Esophagus mucosa (tissue), 1 donor: ENCODE measurements at places on chromosomes 5 and 9.

GRCh38 chr5:160539431-160539830, 117.8 kb downstream of the PTTG1 start:
- no peak for ATAC-seq

DNA sequence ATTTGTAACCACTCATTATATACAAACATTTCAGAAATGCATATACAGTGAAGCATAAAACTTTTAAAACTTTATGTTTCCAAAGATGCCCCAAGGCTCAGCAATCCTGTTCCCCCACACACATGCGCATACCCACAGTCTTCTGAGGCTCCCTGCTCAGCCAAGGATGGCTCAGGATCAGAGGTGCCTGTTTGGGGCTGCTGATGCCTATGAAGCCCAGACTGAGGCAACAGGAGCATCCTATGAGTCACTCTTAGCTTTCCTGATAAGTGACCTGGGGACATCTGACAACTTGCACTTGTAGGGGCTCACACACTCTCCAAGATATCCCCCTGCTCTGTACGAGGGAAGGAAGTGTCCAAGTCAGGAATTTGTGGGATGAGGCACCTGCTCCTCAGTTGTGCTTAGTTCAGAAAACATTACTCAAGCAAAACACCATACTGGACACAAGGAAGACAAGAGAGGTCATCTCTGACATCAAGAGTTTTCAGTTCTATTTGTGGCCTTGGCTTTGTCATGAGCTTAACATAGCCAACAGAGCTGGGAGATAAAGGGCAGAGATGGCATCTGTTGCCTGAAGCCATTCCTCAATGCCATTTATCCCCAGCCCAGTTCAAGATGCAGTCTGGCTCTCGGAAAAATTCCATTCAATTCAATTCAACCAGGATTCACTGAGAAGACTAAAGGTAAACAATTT, 62.3 kb downstream of the NIPSNAP3B start:
- no peak for ATAC-seq

- ATAC-seq, result no peak
Observed at GRCh38 chr9:126327714-126328185, 1.1 kb downstream of the MVB12B start.

- ATAC-seq, result no peak
Observed at GRCh38 chr9:27168496-27168895, 59.5 kb downstream of the TEK start.

GRCh38 chr5:172169216-172169615, 18.8 kb downstream of the STK10 start:
- ATAC-seq, result no peak

- ATAC-seq, result no peak
Observed at GRCh38 chr5:35830587-35830986, 26.1 kb upstream of the IL7R start.

- ATAC-seq, result peak; percentile 35
Observed at GRCh38 chr5:160260881-160261815, 31.8 kb downstream of the FABP6 start.

DNA sequence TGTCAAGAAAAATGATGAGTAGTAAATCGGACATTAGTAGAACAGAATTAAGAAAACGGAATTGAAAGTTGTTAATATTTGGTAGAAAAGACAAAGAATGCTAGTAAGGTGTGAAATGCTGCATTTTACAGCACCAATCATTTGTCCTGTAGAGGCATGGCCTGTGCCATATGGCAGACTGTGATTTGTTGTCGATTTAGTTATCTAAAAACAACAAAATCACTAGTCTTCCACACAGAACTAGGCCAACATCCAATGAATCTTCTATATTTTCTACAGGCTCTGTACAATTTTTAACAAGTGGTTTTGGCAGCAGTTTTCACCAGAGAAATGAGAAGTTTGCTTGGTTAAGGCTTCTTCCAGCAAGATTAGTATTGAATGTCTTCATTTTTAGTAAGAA, 10.4 kb downstream of the HNRNPK start:
- ATAC-seq, result no peak

DNA sequence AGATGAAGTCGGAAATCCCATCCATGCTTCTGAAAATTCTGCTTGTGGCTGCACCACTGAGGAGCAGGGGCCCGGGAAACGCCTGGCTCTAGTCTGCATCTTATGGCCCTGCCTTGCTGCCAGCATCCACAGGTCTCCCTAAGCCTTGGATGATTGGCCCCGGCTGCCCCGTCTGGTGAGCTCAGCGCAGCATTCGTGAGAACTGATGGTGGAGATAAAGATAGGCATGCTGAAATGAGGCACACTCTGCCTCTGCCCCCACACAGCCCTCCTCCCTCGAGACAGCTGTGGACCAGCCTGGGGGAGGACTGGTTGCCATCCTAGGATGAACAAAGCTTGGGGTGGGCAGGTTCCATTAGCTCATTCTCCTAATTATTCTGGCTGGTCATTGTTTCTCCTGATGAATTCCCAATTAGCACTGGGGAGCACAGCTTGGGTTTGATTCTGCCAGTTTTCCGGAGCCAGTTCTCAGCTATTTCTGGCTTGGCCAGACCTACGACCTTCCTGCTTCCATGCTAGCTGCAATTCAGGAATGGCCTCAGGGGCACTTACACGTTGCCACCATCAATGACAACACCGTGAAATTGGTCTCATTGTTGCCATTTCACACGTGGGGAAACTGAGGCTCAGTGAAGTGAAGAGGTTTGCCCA, 62.8 kb upstream of the CPEB4 start:
- no peak for ATAC-seq

- no peak for ATAC-seq
Observed at GRCh38 chr5:144812763-144813162, 642.1 kb downstream of the KCTD16 start.

GRCh38 chr9:31824860-31825259, 559.6 kb upstream of the ACO1 start:
- no peak for ATAC-seq

GRCh38 chr5:148090146-148090772, 26.5 kb downstream of the SPINK5 start:
- peak; percentile 31 for ATAC-seq

GRCh38 chr5:146732962-146733361, 145.6 kb downstream of the PPP2R2B start:
- ATAC-seq, result no peak

DNA sequence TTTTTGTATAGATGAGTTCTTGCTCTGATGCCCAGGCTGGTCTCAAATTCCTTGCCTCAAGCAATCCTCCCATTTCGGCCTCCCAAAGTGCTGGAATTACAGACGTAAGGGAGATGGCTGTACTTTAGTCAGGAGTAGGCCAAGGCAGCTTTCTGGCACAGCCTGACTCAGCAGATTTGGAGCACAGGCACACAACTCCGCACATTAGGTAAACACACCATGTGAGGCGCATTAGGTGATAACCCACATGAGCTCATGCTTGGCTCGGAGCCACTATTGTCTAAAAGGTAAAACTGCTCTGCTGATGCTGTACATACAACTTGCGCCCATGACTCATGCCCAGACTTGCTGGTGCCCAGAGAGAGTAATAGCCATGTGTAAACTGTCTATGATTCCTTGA, 1157.9 kb downstream of the TAF11L14 start:
- peak; percentile 100 for ATAC-seq

DNA sequence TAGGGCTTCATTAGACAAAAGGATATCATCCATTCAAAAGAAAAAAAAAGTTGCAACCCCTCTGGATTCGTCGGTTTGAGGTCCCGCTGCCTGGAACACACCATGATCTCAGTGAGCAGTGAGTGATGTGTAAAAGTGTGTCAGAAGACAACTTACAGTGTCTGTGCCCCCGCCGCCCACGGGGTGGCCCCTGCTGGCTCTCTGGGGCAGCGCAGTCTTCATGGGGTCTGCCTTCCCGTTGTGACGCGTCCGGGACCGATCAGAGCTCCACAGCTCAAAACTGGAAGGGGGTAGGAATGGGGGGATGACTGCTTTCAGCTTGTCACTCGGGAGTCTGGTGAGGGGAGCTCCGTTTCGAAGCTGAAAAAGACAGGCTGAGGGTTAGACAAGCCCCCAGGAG, 22.6 kb downstream of the ANKS6 start:
- ATAC-seq, result no peak

DNA sequence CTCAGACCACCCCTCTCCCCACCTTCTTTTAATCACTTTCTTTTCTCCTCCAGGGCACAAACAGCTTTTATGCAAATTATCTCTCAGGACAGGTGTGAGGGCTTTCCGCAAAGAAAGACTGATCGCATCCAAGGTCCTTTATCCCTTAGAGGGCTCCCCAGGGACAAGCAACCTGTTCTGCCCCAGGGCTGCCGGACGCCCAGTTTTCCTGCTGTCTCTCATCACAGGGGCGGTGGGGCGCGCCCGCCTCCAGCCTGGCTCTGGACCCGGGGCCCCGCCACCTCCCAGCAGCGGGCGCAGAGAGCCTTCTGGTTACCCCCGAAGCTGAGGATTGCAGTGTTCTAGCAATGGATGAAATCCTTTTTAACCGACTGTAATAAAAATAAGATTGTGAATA, 266.1 kb downstream of the CWC27 start:
- no peak for ATAC-seq

GRCh38 chr5:33612386-33612785, 171.6 kb downstream of the TARS1 start:
- ATAC-seq, result no peak

GRCh38 chr5:142871363-142872193, 101.4 kb downstream of the ARHGAP26 start:
- no peak for ATAC-seq
